ENCODE measurements at places on chromosomes 11 and 22.

DNA sequence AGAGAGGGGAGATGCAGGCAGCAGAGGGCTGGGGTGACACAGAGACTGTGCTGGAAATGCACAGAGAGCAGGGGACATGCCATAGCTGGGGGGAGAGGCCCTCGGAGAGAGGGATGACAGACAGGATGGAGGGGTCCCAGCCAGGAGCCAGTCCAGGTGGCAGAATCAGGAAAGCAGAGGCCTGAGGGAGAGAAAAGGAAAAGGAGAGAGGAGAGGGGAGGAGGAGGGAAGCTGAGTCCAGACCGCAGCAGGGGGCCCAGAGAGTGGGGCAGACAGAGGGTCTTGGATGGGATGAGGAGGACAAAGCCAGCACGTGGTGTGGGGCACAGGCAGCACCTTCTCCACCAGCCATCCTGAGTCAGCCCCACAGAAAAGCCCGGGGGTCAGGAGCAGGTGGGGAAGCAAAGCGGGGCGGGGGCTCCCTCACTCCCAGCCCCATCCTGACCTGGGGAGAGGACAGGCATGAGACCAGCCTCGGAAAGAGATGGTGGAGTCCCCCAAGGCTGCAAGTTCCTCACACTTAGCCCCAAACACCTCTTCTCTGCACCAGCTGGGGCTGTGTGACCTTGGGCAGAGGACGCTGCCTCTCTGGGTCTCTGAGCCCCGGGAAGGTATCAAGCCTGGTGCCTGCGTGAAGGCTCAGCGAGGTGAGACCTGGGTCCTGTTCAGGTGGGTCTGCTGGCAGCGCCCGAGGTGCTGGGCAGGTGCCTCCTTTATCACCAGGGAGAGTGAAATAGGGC lies 48.0 kb downstream of the IGLL1 start:
- no peak for DNase-seq

- DNase-seq, result no peak
These were observed 188.6 kb upstream of the MTMR2 start for GRCh38 chr11:96112192-96113128.

DNA sequence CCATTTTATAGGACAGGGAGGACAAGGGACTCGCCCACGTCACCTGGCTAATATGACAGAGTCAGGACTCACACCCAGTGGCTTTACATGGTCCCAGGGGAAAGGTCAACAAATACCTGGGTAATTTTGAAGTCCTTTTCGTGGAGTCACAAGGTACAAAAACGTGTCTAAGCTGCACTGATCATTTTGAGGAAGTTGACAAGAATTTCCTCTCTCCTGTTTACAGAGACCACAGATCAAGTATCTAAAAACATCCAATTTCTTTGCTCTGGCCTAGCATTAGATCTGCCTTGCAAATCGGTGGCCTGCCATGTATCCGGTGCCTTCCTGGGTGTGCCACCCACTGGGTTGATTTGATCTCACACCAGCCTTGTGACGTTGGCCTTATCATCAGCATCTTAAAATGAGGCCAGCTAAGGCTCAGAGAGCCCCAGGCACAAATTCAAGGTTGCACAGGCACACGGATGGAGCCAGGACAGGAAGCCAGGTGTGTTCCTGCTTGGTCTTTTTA lies 17.6 kb downstream of the GDPD5 start:
- DNase-seq, result no peak

DNA sequence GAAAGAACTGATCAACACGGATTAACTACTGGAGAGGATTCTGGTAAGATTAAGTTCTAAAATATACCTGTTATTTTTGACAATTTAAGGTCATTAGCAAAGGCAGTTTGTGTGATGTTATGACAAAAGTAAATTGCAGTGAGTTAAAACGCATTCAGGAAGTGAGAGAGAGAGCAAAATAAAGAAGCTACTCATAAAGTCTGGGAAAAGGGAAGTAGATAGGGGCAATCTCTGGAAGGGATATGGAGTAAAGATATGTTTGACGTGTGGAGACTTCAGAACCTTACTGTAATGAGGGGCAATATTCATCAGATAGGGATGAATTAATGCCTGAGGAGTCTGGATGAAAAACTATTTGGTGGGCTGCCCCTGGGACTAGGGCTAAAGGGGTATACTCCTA lies 16.8 kb downstream of the OR56B4 start:
- DNase-seq, result no peak

- DNase-seq, result no peak
These were observed 123.3 kb downstream of the APIP start for GRCh38 chr11:34792814-34793258.

DNA sequence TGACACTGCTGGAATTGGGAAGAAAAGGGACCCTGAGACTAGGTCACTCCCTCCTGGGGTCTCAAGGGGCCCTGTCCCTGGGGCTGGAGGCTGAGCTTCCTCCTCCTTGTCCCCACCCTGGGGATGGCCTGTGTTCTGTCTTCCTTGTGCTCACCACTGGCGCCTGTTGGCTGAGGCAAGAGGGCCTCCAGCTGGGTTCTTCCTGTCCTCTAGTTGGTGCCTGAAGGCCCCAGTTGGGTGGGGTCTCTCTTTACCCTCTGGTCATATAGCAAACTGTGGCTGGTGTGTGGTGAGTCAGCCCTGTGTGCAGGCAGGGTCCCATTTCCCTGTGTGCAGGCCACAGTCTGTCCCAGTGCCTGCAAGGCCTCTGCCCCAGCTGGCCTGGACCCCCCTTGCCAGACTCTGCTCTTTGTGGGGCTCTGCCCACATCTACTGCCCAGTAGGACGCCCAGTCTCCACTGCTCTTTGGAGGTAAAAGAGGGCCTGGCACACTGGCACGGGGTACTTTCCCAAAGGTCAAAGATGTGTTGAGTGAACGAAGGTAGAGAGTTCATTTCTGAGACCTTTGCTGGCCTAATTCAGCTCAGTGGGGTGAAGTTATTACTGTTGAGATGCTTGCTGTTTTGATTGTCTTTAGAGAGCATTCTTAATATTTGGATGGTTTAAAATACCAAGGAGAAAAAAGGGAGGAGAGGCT lies 55.1 kb upstream of the CLDN5 start:
- no peak for DNase-seq

- no peak for DNase-seq
These were observed 8.9 kb downstream of the SDF2L1 start for GRCh38 chr22:21650823-21651520.

DNA sequence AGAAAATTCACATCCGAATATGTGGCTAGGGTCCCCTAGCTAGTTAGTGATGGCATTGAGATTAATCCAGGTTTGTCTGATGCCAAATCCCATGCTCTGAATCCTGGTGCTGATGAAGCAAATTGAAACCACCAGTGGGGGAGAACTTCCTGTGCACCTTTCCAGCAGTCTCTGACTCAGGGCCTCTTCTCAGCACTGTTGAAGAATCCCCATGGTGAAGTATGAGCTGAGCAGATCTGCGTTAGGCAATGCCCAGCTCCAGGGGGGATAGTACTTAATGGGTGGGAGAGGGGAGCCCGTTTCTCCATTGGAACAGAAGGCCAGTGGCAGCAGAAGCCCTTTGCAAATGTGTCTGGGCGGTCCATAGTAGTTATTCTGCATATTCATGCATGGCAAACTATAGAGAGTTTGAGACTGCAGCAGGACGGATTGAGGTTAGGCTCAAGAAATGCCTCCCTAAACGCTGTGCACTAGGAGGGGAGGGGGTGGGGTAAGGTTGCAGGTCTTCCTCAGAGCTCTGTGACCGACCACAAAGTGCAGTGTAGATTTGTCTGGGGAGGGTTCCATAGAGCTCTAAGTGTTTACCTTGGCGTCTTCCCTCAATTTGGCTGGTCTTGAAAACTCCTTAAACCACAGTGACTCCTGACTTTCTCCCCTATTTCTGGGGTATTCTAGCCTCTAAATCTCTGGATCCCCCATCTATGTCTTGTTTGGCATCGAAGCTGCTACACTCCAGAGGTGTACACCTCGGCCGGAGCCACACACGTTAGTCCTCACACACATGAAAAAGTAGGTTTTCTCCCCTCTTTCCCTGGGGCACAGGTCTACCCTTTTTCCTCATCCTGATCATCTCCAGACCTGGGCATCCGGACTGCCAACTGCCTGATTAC lies 4.8 kb downstream of the POU2F3 start:
- DNase-seq, result no peak

DNA sequence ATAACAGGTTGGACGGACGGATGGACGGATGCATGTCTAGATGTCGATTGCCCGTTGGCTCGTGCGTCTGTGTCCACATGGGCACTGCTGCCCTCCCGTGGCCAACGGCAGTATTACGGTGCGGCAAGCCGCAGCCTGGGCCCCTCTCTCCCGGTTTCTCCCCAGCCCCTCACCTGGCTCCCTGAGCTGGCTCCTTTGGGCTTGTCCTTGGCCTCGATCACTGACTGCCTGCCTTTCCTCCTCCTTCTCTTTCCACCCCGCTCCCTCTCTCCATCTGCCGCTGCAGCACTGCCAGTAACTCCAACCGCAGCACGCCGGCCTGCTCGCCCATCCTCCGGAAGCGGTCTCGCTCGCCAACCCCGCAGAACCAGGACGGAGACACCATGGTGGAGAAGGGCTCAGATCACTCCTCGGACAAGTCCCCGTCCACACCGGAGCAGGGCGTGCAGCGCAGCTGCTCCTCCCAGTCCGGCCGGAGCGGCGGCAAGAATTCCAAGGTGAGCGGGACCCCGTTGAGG lies 77.3 kb downstream of the SCN3B start:
- peak; percentile 54 for DNase-seq

GRCh38 chr11:114439229-114440120 lies at the start of gene REXO2:
REXO2 (plus strand) TSS chr11:114439467; CDS start chr11:114439529, 62 bp downstream.
- DNase-seq, result peak; percentile 88

GRCh38 chr11:70712471-70712870 lies 314.1 kb downstream of the CTTN start:
- DNase-seq, result no peak

DNA sequence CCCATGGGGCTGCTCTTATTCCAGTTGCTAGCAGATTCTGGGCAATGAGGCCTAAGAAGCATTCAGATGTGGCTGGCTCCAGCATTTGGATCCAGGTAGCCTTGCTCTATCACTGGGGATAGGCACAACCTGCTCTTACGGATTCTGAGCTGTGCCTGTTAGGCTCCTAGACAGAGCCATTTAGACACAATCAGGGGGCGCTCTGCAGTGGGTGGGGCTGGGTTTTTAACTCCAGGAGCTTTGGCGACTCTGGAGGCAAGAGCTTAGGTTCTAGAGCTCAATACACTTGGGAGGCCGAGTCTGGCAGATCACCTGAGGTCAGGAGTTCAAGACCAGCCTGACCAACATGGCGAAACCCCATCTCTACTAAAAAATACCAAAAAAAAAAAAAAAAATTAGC lies 32.0 kb downstream of the KCNC1 start:
- DNase-seq, result no peak

DNA sequence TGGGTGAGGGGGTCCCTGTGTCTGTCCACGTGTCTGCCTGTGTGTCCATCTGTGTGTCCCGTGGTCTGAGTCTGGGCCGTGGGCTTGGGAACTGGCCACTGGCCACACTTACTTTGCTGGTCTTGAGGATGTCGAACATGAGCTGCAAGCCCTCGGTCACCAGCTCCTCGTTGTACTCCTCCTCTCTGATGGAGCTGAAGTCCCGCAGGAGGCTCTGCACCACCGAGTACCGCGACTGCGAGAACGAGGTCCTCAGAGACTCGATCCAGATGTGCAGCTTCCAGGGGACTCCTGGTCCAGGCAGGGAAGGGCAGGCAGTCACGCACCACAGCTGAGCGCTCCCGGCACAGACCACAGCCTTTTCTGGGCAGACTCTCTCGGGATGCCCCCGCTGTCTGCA lies 55.4 kb downstream of the NAT10 start:
- DNase-seq, result no peak

DNA sequence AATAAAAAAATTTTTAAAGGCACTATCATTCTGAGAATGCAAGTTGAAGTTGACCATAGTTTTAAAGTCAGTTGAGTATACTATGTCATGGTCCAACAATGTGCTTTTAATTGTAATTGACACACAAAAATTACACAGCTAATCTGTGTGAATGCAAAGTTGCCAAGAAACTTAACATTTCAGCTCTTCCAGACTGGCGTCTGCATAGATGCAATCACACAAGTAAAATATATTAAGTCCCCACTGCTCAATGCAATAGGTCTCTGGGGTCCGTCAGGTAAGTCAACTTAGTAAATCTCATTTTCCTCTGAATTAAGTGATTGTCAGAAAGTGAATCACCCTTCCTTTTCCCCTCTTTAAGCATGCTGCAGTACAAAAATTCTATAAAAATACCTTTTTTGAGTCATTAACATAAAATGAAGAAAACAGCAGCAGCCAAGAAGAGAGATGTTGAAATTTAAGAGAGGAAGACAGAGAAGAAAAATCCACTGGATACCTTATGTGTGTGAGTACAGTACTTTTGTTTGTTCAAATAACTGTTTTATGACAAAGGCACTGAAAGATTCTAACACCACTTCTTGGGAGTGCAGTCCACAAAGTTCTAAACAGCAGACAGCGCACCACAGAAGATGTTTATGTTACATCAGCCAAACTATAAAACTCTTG lies 5.1 kb downstream of the FZD4 start:
- DNase-seq, result no peak

DNA sequence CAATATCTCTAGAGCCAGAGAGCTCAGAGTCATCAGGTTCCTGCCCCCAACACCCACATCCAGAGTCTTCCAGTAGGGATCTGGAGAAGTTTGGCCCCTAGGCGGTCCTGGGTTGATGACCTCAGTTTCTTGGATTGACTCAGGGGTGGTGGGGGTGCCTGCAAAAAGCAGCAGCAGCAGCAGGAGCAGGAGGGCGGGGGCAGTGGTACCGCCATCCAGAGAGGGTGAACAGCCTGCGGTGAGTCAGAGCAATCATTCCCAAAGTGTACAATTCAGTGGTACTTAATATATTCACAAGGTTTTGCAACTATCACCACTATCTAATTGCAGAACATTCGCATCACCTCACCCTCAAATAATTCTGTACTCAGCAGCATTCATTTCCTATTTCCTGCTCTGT lies 9.9 kb upstream of the SEC14L3 start:
- no peak for DNase-seq

Data from activated T-cell treated with anti-CD3 and anti-CD28 coated beads for 4 hours (primary cell).